ENCODE measurements at places on chromosomes 3 and 15.

- no peak for DNase-seq
Observed at GRCh38 chr3:134802428-134803050, 7.5 kb downstream of the EPHB1 start.

- DNase-seq: no peak
Observed at GRCh38 chr3:197001972-197002700, 27.5 kb downstream of the MELTF start.

DNA sequence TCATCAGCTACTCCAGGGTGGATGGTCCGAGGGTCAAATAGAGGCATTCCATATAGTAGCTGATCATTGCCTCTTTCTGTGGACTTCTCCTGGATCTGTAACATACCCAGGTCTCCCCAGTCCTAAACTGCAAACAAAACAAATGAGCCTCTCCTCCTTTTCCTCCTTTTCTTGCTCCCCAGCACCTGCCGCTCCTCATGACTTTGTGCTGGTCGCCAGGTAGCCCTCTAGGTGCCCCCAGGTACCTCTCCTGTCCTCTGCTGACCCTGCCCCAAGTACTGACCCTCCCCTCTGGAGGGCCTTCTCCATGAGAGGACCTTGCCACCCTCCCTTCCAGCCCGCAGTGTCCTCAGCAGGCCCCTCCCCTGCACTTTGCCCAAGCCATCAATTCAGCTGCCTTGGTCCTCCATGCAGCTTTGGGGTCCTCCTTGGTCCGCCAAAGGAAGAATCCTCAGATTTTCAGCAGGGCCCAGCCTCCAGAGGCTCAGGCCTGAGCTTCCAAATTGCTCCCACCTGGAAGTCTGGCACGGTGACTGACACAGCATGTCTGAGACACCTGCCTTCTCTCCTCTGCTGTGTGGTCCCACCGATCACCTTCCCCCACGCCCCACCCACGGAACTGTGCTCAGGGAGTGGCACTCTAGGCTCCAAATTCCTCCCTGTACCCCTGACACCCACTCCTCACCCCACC, 111.0 kb downstream of the LRRK1 start:
- DNase-seq: no peak

- DNase-seq: no peak
Observed at GRCh38 chr3:131386429-131387165, 5.0 kb downstream of the NUDT16 start.

DNA sequence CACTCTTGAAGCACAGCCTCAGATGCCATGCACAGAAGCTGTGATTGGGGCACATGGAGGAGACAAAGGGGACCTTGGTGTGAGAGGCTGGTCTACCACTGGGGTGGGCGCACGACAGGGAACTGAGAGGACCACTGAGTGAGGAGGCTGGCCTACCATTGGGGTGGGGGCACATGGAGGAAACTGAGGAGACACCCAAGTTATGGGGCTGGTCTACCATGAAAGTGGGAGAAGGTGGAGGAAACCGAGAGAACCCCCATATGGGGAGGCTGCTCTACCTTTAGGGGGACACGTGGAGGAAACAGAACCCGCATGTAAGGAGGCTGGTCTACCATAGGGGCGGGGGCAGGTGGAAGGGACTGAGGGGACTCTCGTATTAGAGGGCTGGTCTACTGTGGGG, 153.4 kb downstream of the FBLN2 start:
- no peak for DNase-seq

DNA sequence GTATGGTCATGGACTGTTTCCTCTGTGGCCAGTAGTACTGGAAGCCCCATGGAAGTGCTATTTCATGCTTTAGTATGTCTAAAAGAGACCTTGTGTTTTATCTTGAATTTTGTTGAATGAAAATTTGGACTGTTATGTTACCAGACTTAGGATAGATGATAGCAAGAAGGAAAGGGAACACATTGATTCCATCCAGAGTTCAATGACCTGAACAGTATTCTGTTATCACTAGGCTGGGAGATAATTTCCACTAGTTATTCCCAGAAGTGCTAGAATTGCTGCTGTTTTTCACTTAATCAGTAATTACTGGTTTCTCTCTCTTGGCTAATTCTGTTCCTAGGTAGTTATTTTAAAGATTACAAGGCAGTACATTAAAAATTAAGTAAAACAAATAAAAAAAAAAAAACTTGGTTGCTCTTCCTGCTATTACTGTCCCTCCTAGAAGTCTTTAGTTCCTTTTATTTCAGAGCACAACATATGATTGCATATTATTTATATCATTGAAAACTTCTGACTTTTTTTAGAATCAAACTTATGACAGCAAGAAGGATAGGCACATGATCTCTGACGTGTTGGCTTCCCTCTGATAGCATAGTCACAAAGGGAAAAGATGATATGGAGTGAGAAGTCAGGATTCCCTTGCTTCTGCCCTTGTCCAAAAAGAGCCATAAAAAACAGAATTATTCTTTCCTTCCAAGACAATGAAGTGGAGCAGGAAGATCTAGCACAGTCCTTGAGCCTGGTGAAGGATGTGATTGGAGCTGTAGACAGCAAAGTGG, 72.2 kb downstream of the KLHL25 start:
- DNase-seq: no peak

- DNase-seq: no peak
Observed at GRCh38 chr3:150422907-150423306, 14.8 kb downstream of the TSC22D2 start.

GRCh38 chr15:99605490-99605931, 39.7 kb downstream of the MEF2A start:
- no peak for DNase-seq

- DNase-seq: no peak
Observed at GRCh38 chr15:99282121-99282520, 30.8 kb downstream of the LRRC28 start.

DNA sequence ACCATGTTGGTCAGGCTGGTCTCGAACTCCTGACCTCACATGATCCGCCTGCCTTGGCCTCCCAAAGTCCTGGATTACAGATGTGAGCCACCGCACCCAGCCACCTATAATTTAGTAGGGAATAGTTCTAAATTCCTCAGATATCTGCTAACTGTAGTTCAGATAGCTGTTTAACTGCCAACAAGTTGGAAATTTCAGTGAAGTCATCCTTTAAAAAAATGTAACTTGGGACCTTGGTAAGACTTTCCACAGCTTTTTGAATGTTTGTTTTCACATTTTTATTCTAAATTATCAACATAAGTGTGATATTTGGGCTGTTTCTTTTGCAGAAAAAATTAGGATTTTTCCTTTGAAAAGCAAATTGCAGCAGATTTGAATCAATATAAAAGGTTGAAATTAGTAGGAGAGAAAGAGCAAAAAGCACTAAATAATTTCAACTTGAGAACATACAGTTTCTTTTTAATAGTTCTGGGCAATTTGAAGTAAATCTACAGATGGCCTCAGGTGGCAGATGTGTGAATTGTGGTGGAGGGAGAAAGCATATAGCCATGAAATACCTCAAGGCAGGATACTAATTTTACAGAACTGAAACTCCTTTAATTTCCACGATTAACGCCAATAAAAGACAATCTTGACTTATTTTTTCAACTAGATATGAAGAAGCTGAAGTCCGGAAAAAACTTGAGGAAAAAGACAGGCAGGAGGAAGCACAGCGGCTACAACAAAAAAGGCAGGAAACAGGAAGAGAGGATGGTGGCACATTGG, 34.3 kb downstream of the USP8 start:
- DNase-seq: no peak

DNA sequence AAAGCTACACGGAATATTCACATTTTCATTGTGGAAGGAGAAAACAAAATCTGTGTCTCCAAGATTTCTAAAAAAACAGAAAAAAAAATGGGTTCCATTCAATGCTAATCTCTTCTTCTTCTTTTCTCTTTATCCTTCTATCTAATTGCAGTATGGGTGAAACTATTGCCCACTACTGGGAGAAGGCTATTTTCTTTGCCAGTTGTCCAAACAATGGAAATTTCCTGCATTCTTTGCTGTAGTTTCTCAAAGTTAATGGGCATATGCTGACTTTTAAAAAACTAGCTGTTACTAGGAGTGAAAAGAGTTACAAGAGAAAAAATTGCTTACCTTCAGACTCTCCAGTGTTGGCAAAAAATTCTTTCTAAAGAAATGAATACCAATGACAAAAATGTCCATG, 179.3 kb upstream of the ANKRD28 start:
- no peak for DNase-seq
